ENCODE measurements at places on chromosomes 12 and 14.

DNA sequence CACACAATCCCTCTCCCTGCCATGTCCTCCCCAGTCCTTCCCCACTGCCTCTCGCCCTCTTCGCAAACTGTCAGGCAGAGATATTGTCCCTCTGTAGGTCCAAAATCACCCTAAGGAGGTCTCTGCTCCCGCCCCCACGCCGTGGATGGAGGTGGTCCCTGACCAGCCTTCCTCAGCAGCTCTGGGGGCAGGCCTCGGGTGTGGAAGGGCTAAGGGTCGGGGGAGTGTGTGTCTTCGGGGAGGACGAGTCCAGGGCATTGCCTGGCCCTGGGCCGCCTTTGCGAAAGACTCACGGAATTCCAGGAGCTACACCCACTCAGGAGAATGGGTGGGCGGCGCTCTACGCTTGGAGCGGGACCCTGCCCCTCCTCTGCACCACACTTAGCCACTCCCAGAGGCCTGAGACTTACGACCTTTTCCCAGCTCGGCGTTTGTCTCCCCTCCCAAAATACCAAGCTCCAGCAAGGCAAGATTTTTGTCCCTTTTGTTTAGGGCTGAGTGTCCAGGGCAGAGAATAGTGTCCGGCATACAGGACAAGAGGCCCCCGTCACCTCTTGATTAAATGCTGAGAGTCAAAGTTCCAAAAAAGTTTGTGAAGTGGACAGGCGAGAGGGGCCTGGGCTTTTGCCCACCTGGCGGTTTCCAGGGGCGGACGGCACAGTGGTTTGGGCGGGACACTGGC lies 881 bp downstream of the PYGL start:
- no peak for DNase-seq

DNA sequence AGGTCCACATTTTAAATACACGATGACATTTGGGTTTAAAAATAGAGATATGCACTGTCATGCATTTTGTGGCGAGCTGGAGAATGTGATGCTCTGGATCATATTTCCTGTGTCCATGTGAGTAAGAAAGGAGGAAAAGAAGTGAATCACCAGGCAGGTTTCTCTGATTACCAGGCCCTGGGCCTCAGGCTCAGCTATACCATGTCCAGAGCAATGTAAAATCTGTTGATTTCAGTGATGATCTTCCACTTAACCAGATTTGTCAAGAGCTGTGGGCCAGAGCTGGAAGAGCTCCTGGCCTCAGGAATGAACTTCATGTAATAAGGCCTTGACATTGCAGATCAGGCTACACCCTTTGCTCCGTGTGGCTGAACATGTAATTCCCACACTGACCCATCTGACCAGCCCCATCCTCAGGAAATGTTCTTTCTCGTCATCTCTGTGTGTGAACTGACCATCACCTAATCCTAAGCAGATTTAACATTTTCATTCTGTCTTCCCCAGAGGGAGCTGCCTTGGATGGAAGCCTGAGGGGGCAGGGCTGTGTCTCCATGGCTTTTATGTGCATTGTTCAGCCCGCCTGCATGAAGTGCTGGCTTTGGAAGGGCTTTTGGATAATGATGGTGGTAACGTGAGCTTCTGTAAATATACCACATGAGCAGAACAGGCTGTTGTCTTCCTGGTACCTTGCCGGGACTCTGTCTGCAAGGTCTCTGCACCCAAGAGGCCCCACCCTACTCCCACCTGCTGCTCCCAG lies 54.5 kb downstream of the CRACR2A start:
- peak; percentile 95 for DNase-seq

- DNase-seq: peak; percentile 16
Observed at GRCh38 chr12:76764856-76765255, 941 bp downstream of the ZDHHC17 start.

DNA sequence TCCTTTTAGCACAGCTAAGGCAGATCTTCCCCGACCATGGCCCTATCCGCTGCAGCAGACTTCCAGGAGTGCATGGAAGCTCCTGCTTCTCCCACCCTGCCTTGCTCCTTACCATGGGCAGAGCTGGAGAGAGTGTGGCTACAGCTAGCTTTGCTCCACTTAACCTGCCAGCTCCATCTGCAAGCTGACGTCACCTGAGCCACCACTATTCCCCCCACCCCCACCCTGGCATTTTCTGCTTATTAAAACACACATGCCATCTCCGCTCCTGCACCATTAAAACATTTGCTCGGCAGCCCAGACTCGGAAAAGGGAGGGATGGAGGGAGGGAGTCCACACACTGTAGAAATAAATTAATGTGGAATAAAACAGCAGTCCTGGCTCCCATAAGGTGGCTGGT lies 67.8 kb downstream of the TUNAR start:
- no peak for DNase-seq

DNA sequence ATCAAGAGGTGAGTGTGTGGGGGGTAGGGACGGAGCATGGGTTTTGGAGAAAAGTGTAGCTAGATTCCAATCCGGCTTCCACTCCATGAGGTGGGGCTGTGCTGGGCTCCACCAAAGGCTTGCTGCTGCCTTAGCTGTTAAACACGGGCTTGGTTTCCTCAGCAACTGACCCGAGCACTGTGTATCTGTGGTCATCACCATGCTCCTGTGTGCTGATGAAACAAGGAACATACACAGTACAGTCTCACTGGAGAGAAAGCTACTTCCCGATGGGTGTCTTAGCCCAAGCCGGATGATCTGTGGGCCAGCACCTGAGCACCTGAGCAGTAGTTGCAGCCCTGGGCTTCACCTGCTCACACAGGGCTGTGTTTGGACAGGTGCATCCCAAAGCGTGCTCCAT lies 52.9 kb upstream of the VRK1 start:
- DNase-seq: no peak
